ENCODE measurements at places on chromosomes 13 and 19.

DNA sequence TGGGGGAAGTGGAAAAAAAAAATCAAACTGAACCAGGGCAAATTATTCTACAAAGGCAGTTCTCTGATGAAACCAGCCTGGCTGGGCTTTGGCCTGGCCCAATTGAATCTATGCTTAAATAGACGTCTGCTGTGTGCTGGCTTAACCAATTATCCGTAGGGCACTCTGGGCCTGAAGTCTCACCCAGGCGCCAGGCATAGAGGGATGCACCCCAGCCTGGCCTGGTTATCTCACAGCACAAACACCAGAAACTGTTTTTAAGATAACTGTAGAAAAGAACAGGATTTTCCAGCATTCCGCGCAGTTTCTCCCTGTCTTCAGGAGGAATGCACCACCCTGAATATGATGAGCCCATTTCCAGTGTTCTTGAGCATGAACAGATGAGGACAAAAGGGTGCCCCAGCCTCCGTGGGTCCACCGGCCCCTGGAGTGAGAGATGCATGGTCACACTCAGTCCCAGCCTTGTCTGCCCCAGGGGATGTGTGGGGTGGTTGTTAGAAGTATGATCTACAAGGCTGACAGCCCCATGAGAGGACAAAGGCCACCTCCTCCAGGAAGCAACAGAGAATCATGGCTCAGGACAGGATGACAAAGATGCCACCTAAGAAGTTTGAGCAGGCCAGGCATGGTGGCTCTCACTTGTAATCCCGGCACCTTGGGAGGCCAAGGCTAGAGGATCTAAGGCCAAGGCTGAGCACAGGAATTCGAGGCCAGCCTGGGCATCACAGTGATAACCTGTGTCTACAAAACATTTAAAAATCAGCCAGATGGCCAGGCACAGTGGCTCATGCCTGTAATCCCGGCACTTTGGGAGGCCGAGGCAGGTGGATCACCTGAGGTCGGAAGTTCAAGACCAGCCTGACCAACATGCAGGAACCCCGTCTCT is 50.2 kb downstream of the PEPD start:
- peak; percentile 19 for DNase-seq

DNA sequence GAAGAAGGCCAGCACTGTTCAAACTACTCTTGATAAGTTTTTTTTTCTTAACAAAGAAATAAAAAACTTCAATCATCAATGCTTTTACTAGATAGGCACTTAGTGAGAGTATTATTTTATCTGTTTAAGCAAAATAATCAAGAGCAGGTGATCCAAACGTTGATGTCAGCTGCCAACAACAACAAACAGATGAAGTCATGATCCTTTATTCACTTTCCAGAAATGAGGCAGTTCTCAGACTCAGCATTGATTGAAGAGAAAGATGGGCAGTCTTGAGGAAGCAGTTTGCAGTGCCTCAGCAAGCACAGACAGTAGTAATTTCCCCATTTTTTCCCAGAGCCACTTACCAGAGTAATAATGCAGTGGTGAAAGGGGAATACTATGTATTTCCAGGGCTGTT is 38.4 kb upstream of the CSNK1A1L start:
- no peak for DNase-seq

DNA sequence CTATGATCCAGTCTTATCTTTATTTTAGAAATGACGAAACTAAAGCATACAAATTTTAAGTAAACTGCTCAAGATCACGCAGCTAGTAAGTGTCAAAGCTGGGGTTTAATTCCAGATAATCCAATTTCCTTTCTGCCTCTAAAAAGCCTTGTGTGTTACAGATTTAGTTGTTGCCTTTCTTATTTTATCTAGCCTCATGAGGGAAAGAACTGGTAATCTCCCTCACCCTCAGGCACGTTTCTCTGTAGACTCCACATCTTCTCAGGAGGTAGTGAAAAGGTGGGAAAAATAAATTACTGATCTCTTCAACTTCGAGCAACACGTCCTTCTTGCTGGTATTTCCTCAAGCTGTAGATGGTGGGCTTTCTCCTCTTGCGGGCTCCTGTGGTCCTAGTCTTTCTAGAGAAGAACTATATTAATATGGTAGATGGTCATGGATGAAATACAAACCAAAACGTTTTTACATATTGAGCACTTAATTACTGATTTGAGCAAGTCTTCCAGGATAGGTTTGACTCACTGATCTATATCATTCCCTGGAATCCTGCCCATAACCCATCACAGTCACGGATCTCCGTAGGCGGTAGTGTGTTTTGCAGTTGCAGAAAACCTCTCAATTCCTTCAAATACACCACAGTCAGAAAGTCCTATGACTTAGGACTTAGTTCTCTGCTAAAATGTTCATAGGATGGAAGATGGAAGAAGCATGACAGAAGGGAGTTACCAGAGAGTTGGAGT is 519.5 kb downstream of the DCT start:
- no peak for DNase-seq

- no peak for DNase-seq
These were observed 2.0 kb upstream of the CCDC97 start for GRCh38 chr19:41307954-41308449.

DNA sequence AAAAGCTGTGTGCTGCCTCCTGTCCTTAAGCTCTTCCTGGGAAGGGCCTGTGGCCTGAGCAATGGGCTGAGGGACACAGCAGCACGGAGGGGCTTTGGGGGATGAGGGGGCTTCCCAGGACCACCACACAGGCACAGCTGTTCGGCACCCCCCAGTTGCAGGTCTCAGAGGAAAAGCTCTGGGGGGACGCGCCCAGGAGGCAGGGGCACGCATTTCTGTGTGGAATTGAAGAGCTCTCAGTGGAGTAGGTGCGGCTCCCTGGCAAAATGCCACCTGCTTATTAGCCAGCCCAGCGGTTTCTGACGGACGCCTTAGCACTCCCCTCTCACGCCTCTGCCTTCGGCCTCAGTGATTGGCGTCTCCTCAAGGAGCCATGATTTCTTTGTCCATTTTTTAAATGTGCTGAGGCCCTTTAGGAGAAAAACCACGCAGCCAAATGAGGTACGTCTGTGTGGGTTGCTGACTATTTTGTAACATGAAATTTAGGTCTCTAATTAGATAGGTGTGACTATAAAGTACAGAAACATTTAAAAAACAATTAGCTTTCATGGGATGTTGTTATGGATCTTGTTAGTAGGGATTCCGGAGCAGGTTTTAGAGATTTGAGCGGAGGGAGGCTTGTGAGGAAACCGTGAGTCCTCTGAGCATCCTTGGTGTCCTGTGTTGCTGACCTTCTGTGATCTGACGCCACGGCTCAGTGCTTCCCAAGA is 4.0 kb downstream of the MCF2L start:
- no peak for DNase-seq

GRCh38 chr13:80955501-80955900 is 614.6 kb upstream of the SPRY2 start:
- DNase-seq = no peak

Data from SJSA1 (cell line).